ENCODE measurements at places on chromosomes 12 and 14. TPM values are rescaled to one million over a fixed set of nuclear protein-coding genes. Genes with fewer than 3 reads are reported as not detected.

Gene DPPA3
- not detected for total RNA-seq

Gene SLC8A3
- under 0.01 TPM for total RNA-seq

Gene NGB
- not detected for total RNA-seq

Gene PKP2
- 0.28 TPM for total RNA-seq

Gene L3HYPDH
- 40.9 TPM for total RNA-seq

Gene TMPRSS12
- total RNA-seq = not detected

Gene KRT78
- total RNA-seq = not detected

Gene ARHGDIB
- total RNA-seq = 24.9 TPM

Data from IMR-90 (cell line).